ENCODE measurements at places on chromosomes 16 and 17.

- DNase-seq: no peak
Observed at GRCh38 chr17:76504117-76504516, 2.9 kb upstream of the RHBDF2 start.

GRCh38 chr16:86979061-86979460, 338.1 kb downstream of the C16orf95 start:
- no peak for DNase-seq

- no peak for DNase-seq
Observed at GRCh38 chr16:53913920-53914319, 210.0 kb downstream of the FTO start.

DNA sequence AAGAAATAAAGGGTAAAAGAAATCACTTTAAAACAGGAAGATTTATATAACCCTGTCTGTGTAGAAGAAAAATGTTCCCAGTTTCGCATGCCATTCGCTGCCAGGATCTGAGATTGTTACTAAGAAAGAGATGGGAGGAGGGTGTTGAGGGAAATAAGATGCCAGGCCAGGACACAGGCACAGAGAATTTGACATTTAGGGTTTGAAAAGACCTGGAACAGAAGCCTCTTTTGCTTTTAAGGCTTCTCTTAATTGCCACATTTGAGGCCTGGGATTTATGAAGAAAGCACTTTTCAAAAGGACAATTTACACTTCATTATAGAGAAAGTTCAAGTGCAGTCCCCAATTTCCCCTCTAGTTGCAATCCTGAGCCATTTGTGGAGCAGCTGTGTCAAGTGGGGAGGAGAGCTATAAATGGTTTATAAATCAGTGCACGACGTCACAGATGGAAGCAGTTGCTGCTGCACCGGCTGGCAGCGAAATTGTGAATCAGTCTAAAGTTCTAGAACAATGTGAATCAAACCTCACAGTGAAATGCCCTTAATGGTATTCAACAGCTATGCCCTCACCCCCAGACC, 26.5 kb upstream of the C16orf87 start:
- DNase-seq: no peak

GRCh38 chr17:22268214-22268911, 576.0 kb downstream of the KCNJ18 start:
- no peak for DNase-seq

DNA sequence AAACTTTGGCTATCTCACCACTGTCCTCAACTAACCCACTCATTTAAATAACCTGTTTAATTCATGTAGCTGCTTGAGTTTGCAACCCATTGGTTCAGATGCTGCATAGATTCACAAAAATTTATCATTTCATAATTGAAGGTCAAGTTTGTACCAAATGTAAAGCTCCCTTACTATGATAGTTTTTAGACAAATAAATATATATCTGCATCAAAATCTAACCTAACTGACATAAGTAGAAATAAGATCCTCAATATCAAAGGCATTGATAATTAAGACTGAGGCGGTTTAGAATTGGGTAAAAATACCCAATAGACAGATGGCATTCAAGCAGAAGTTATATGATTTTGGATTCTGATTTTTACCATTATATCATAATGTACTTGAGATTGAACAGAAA, 132.9 kb upstream of the NACA2 start:
- DNase-seq: no peak

Data from stimulated activated CD8-positive, alpha-beta memory T cell treated with anti-CD3 and anti-CD28 coated beads, Interleukin-7, amount 100 ng/mL, for 48 hours (primary cell).